ENCODE measurements at places on chromosomes 4 and X. TPM values are rescaled to one million over a fixed set of nuclear protein-coding genes. Genes with fewer than 3 reads are reported as not detected.

AMBN gene
- not detected for total RNA-seq

GPR34 gene
- total RNA-seq: not detected

MMRN1 gene
- total RNA-seq: 2,743 TPM

IL1RAPL1 gene
- not detected for total RNA-seq

ENPEP gene
- total RNA-seq: 0.14 TPM

ASB5 gene
- not detected for total RNA-seq

COX7B2 gene
- total RNA-seq: not detected

PCDH19 gene
- 0.68 TPM for total RNA-seq

PRR32 gene
- total RNA-seq: not detected

CXCL11 gene
- total RNA-seq: 2.0 TPM

MAGEA8 gene
- not detected for total RNA-seq

Data from dermis blood vessel endothelial cell (primary cell).